Activated gamma-delta T cell treated with Interleukin-2 at 50 U/mL for 16 hours (primary cell): ENCODE measurements at places on chromosomes 1 and 21.

- DNase-seq: no peak
These were observed 160.1 kb downstream of the CTH start for GRCh38 chr1:70571191-70571590.

DNA sequence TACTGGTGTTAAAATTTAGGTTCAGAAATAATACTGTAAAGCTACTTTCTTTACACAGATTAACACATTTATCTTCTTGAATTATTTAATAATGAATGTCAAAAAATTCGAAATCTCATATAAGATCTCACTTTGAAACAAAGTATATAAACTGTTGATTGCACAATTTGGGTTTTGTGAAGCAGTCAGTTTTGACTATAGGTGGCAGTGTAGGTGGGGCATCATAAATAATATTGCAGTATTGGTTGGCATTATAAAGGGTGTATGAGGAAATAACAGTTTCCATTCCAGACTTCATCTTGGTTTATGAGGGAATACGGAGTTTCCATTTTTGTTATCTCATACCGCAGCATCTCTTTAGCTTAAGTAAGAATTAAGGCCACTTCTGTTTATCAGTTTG, 49.9 kb downstream of the SUCO start:
- no peak for DNase-seq

DNA sequence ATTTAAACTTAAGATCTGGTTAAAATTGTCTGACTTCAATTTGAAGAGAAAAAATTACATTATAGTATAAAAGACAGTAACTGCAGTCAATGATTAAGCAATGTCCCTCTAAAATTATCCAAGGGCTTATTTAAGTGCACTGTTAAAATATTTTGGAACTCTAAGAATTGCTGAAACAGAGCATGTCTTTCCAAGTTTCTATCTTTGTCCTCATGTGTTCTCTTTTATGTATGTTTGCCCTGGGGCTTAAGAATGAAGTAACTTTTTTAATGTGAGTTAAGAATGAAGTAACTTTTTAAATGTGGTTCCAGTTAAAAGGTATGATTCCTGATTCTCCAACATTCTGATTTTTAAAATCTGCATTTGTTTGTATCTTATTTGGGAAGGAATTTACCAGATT, 69.0 kb upstream of the MARK1 start:
- no peak for DNase-seq

GRCh38 chr1:203204756-203205155, 18.3 kb upstream of the CHI3L1 start:
- DNase-seq: no peak

- DNase-seq: no peak
These were observed 1.7 kb downstream of the LYST start for GRCh38 chr1:235864931-235865525.

DNA sequence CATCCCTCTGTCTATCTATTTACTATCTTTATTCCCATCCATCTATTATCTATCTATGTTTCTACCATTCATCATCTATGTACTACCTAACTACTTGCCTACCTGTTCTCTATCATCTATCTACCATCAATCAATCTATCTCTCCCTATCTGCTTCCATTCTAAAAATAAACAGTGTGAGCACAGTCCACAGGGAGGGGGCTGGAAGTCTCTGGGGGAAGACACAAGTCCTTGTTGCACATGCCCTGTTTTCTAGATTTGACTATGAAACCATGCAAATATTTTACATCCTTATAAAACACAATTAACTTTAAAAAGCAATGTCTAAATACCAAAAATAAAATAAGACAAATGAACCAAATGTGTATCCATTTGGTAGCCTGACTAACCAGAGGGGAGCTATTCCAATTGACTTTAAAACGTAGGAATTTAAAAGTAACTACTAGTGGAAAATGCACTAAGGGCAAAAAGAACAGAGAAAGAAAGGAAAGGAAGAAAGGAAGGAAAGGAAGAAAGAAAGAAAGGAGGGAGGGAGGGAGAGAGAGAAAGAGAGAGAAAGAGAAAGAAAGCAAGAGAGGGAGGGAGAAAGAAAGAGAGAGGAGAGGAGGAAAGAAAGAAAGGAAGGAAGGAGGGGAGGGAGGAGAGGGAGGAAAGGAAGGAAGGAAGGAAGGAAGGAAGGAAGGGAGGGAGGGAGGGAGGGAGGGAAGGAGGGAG, 13.6 kb upstream of the RIPK4 start:
- DNase-seq: no peak

GRCh38 chr1:203267347-203267846, 37.9 kb upstream of the BTG2 start:
- peak; percentile 82 for DNase-seq

- DNase-seq: no peak
These were observed 82.0 kb upstream of the GCLM start for GRCh38 chr1:93991271-93991670.

GRCh38 chr1:223652436-223652941, 13.0 kb downstream of the CAPN8 start:
- DNase-seq: no peak

GRCh38 chr1:83900524-83900923, 98.4 kb downstream of the TTLL7 start:
- DNase-seq: no peak

GRCh38 chr1:145891587-145892485, 6.2 kb upstream of the ANKRD35 start:
- peak; percentile 47 for DNase-seq

DNA sequence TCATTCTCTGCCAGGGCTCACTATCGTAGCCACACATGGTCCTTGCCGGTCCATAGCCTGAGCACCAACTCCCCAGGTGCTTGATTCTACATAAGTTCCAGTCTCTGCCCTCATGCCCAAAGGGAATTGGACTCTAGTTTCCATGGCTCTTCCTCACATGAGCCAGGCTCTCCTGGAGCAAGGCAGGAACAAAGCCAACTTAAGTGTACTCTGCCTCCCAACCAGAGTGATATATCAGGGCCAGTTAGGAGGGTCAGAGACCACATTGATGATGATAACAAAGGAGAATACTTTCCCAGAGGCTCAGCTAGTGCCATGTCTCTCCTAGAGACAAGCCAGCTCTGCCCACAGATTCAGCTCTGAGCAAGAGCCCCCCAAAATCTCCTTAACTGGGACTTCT, 70.9 kb downstream of the ERI3 start:
- DNase-seq: no peak

DNA sequence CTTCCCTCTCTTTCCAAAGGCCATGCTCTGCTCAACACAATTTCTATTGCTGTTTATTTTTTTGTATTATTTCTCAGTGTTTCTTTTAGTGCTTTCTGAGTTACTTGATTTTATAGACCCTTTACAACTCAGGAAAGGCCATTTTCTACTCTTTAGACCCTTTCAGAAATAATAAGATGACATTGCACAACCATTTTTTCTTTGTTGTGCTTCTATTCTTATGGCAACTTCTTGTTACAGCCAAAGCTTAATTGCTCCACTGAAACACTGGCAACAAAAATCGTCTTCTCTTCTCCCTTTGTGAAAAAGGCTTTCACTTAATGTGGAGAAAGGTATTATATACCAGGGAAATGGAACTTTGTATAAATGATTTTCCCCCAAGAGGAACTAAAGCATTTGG, 39.0 kb upstream of the SAMSN1 start:
- no peak for DNase-seq

DNA sequence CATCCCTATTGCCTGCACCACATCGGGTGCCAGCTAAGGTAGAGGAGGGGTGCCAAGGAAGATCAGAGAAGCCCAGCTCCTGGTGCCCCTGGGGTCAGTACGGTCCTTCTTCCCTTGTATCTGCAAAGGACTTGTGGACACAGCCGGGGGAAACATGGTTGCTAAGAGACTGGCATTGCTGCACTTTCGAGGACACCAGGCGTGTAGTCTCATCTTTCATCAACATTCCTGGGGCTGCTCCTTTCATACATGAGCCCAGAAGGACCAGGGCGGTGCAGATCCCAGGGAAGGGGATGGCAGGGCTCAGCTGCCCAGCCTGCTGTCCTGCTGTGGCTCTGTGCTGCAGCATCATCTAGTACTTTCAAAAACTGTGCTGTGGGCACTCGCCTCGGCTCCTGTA, 61.0 kb downstream of the RUNX1 start:
- DNase-seq: no peak

GRCh38 chr1:208778417-208778816, 534.2 kb upstream of the PLXNA2 start:
- no peak for DNase-seq

DNA sequence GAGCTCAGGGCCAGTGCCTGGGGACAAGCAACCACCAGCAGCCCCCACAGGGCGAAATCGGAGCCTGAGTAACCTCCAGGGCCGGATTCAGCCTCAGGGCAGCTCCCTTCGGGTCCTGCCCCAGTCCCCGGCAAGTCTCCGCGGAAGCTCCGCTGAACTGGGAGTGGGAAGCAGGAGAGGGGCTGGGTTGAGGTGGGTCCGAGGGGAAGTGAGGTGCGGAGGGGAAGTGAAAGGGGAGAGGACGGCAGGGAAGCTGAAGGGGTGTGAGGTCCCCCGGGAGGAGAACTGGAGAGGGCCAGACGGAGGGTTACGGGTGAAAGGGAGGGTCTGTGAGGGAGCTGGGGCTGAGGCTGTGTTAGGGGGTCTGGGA, 560 bp downstream of the PADI2 start:
- DNase-seq: no peak

DNA sequence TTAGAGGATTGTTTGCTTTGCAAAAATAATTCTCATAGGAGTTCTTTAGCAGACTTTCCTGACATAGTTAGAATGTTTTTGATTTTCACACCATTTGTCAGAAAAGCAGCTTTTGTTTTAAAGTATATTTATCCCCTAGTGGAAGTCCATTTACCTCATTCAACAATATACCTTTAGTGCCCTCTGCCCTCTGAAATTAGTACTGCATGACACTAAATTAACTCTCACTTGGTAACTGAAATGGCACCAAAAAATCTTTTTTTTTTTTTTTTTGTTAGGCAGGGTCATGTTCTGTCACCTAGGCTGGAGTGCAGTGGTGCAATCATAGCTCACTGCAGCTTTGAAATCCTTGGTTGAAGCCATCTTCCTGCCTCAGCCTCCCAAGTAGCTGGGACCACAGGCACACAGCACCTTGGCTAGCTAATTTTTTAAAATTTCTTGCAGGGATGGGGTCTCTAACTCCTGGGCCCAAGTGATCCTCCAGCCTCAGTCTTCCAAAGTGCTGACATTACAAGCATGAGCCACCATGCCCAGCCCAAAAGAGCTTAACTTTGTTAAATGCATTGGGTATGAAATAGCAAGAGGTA, 13.6 kb downstream of the LRRC42 start:
- no peak for DNase-seq

DNA sequence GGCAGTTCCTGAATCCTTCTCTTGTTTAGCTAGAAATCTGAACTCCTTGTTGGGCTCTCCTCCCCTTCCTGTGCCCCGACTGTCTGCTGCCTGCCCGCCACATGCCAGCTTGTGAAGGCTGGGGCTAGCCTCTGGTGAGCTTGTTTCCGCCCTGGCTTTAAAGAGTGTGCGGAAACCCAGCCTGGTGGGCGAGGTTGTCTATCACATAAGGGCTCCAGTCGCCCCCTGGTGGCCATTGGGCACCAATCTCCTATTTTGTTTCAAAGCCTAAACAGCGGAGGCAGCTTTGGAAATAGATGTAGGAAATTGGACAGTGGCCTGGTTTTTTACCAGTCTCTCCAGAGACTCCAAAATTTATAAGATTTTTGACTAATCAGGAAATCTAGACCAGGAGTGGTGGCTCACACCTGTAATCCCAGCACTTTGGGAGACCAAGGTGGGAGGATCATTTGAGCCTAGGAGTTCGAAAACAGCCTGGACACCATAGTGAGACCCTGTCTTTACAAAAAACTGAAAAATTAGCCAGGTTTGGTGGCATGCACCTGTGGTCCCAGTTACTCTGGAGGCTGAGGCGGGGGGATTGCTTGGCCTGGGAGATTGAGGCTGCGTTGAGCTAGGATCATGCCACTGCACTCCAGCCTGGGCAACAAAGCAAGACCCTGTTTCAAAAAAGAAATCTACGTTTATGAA, 9.8 kb downstream of the ATP8B2 start:
- DNase-seq: peak; percentile 94

DNA sequence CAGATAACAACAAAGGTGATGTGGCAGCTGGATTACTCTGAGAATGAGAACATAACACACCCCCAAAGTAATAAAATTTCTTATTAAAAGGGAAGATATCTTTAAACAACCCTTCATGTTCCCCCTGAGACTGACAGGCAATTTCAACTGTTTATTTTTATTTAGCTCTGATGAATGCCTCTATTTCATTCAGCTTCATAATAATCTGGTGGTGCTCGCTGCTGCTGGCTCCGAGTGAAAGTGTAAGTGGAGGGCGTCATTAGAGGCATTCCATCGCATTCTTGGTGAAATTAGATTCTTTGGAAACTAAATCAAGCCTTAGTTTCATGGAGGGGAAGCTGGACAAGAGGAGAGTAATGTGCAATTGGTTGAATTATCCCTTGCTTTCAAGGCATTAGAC, 128.9 kb downstream of the GRIK1 start:
- no peak for DNase-seq

- DNase-seq: no peak
These were observed 18.6 kb upstream of the RALGPS2 start for GRCh38 chr1:178706432-178706831.

DNA sequence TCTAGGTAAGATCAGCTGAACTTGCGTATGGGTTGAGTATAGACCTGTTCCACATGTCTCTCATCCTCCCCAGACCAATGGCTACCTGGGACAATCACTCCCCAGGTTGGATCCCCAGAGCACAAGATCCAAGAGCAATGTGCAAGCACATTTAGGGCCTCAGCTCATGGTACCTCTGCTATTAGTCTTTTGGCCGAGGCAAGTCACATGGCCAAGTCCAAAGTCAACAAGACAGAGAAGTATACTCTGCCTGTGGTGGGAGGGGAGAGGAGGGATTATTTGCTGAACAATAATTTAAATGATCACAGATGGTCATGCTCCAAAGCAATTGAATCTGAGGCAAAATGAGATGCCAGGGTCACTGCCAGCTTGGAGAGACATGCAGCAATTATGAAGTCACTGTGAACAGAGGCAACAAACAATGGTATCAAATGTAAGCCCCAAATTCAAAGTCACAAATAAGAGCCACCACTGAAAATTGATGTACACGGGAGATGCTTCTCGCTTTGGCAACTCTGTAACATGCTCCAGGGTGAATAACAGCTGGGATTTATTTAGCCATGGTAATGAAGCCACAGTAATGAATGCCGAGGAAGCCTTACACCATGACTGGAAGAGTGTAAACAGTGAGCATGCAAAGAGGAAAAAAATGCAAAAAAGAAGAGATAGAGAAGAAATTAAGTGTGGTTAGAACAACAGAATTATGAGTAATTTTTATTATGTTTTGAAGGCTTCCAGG, 149.1 kb downstream of the ZNF281 start:
- no peak for DNase-seq

GRCh38 chr1:220565670-220566069, 37.7 kb downstream of the MARK1 start:
- DNase-seq: no peak

DNA sequence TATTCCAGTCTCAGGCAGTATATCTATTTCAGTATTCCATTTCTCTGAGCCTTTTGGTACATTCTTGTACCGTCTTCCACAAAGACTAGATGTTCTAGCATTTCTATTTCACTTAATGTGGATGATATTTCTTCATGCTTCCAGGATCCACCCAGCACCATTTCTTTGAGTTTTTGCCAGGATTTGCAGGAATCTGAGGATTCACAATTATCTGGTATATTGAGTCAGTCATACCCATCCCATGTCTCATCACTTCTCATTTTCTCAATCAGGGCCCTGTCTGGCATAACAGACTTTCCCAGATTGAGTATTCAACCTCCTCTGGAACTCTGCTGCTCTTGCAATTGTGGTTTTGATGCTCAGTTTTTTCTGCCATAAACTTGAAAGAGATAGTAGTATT, 20.9 kb upstream of the COL11A1 start:
- no peak for DNase-seq
